Lung (tissue), 17 donors: ENCODE measurements at places on chromosomes 7 and 10. TPM values are rescaled to one million over a fixed set of nuclear protein-coding genes. Genes with fewer than 3 reads are reported as not detected.

CBX3 gene
- total RNA-seq = 77.7 TPM

LANCL2 gene
- 14.4 TPM for total RNA-seq

SLC26A3 gene
- not detected for total RNA-seq

C7orf33 gene
- total RNA-seq = not detected

AGMO gene
- total RNA-seq = 0.17 TPM

GRCh38 chr7:157016352-157017041, 6.0 kb upstream of the MNX1 start:
- H3K4me3 ChIP-seq = no peak overlapping the region
- peaks cover 34% of the 10 kb centered on the region for H3K27me3 ChIP-seq
- peaks cover 9% of the 10 kb centered on the region for H3K4me1 ChIP-seq
- H3K36me3 ChIP-seq = no peaks in the 10 kb centered on the region
- no peak for DNase-seq

- H3K36me3 ChIP-seq = no peaks in the 10 kb centered on the region
- H3K27me3 ChIP-seq = no peaks in the 10 kb centered on the region
- no peaks in the 10 kb centered on the region for H3K4me1 ChIP-seq
- H3K4me3 ChIP-seq = no peak overlapping the region
- DNase-seq = no peak
- H3K27ac ChIP-seq = no peak overlapping the region
Observed at GRCh38 chr10:11236234-11236633, 218.6 kb downstream of the CELF2 start.

DNA sequence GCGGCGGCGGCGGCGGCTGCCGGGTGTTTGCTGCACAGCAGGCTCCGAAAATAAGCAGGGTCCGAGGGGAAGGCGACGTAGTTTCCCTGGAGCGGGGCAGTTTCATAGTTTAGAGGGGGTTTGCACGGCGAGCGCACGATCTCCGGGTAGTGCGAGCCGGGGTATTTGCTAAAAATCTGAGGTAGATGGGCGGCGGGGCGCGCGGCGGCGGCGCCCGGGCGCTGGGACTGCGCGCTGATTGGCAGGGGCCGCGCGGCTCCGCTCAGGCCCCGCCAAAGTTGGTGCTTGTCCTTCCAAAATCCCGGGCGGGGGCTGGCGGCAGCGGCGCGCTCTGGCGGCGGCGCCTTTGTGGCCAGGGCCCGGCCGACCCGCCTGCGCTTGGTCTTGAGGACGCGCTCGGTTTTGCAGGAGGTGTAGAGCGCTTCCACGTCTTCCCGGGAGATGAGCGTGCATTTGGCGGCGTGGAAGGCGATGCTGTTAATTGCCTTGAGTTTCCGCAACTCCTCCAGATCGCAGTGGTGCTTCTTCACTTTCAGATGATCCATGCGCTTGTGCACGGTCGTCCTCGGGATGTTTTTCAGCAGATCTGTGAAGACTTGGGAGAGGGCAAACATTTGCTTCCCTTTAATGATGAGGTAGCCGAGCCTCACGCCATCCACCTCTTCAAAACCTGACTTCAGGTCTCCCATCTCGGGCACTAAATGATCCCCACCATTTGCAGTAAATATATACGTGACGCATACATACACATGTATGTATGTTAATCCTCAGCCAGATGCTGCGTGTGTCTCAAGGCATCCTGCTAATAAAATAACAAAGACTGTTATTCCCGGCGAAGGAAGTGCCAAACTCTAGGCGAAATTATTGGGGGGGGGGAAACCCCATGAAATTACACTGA, 8.1 kb downstream of the SKIDA1 start:
- no peaks in the 10 kb centered on the region for H3K27me3 ChIP-seq
- peak; percentile 75 for DNase-seq
- peak overlapping the region; percentile 61 for H3K4me3 ChIP-seq
- no peaks in the 10 kb centered on the region for H3K36me3 ChIP-seq
- peak overlapping the region; percentile 50 for H3K27ac ChIP-seq
- peaks cover 2% of the 10 kb centered on the region for H3K4me1 ChIP-seq

DNA sequence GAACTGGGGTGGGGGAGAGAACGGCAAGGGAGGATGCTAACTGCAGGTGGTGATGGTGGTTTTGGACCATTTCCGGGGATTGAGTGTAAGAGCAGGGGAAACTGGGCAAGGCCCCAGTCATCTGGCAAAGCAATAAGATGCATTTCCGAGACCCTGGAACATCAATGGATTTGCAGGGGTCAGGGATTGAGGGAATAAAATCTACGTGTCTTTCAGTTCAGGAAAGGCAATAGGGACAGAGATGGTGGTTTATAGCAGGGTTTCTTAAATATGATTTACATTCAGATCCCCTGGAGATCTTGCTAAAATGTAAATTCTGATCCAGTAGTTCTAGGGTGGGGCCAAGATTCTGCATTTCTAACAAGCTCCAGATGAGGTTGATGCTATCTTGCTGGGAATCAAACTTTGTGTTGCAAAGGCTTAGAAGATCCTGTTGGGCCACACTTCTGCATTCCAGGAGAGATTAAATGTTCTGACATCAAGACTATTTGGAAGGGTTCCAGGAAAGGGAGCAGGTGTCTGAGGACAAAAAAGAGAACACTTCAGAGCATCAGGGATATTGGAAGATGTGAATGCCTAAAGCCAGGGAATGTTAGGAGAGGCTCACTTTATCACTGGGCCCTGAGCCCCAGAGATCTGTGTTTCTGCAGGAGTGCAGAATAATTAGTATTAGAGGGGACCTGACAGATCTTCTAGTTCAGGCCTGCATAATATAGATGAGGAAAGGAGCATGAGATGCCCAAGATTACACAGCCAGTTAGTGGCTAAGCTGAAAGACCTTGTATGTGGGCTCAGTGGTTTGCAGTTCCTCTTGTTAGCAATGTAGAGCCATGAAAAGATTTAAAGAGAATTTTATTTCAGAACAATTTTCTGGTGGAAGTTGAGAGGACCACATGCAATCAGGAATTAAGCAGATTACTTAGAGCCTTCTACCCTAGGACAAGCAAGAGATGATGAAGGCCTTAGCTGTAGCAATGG, 32.4 kb downstream of the BLNK start:
- H3K36me3 ChIP-seq = no peaks in the 10 kb centered on the region
- H3K4me3 ChIP-seq = no peak overlapping the region
- no peaks in the 10 kb centered on the region for H3K27me3 ChIP-seq
- DNase-seq = no peak

- H3K27me3 ChIP-seq = no peaks in the 10 kb centered on the region
- no peaks in the 10 kb centered on the region for H3K4me1 ChIP-seq
- no peak for DNase-seq
- H3K27ac ChIP-seq = no peak overlapping the region
- no peaks in the 10 kb centered on the region for H3K36me3 ChIP-seq
Observed at GRCh38 chr7:132232406-132232805, 343.9 kb downstream of the PLXNA4 start.

- no peak overlapping the region for H3K27ac ChIP-seq
- peaks cover 7% of the 10 kb centered on the region for H3K4me1 ChIP-seq
- DNase-seq = no peak
- no peaks in the 10 kb centered on the region for H3K36me3 ChIP-seq
Observed at GRCh38 chr7:130409067-130409711, 28.9 kb downstream of the CPA1 start.

DNA sequence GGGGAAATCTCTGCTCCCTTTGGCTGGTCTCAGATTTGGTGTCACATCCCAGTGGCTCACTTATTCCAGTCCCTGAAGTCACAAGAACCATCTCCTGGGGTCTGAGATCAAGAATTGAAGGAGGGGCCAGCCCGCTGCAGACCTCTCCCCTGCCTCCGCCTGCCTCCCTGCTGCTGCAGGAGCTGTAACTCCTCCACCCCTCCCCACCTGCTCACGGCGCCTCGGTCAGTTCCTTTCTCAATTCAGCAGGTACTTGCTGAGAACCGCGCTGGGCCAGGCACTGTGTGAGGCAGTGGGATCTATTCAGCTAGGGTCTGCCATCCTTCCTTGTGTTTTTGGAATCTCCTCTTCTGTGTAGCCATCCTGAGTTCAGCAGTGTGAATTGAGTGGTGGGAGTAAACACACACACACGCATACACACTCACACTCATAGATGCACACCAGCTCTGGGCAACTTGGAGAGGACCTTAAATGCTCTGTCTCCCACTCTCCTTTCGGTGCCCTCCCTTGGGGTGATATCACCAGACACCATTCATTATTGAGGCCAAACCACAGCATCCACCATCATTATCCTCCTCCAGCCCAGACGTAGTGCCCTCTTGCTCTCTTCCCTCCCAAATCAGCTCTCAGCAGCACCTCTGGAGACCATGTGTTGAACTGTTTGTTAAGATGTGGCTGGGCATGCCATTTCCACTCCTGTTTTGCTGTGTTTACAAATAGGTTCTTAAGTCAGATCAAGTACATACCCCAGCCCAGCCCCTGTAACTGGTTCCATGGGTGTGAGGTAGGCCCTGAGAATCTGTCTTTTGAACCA, 22.0 kb upstream of the ANKRD2 start:
- H3K4me3 ChIP-seq = no peak overlapping the region
- no peak for DNase-seq
- H3K27ac ChIP-seq = no peak overlapping the region
- no peaks in the 10 kb centered on the region for H3K36me3 ChIP-seq
- H3K4me1 ChIP-seq = peaks cover 6% of the 10 kb centered on the region
- no peaks in the 10 kb centered on the region for H3K27me3 ChIP-seq

DNA sequence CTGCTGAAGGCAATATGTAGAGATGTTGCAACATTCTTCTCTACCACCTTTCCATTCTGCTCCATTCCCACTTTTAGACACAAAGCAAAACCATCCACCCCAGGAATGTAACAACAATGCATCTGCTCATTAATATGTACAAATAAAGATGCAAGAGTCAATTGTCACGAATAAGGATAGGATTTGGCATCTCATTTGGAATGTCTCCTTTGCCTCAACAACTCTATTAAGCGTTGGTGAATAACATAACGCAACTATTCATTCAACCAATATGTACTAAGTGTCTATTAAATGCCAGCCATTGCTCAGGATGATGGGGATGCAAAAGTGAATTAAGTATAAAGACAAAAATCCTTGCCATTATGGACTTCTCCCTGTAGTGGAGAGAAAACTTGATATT, 152.1 kb downstream of the JAZF1 start:
- no peaks in the 10 kb centered on the region for H3K27me3 ChIP-seq
- no peak overlapping the region for H3K27ac ChIP-seq
- DNase-seq = no peak
- H3K4me1 ChIP-seq = peaks cover 5% of the 10 kb centered on the region
- no peaks in the 10 kb centered on the region for H3K36me3 ChIP-seq
- H3K4me3 ChIP-seq = no peak overlapping the region

DNA sequence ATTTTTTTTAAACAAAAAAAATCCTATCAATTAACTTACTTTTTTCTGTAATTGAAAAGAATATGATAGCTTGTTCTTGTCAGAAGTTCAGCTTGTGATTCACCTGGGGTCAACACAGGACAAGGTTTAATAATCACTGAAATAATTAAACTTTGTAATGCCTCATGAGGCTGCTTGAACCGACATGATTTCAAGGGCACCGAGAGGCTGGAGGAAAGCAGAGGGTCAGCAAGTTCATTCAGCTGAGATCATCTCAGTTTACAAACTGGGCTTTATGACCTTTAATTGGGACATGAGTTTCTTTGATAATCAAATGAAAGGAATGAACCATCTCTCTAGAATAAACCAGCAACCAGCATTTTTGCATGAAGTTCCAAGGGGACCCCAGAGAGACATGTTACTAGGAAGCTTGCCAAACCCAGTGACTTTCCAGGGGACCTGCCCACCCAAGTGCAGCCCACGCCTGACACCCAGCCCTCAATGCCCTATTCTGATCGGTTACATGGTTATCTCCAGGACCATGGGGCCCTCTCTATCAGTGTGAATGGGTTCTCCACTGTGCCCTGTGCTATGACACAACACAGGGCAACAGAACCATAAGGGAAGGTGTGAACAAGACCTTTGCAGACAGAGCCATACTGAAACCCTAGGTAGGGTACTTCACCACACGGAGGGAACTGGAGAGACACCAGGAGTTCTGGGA, 7.8 kb upstream of the CYP3A4 start:
- no peaks in the 10 kb centered on the region for H3K27me3 ChIP-seq
- no peak overlapping the region for H3K27ac ChIP-seq
- DNase-seq = no peak
- H3K4me1 ChIP-seq = no peaks in the 10 kb centered on the region
- H3K4me3 ChIP-seq = no peak overlapping the region
- no peaks in the 10 kb centered on the region for H3K36me3 ChIP-seq

DNA sequence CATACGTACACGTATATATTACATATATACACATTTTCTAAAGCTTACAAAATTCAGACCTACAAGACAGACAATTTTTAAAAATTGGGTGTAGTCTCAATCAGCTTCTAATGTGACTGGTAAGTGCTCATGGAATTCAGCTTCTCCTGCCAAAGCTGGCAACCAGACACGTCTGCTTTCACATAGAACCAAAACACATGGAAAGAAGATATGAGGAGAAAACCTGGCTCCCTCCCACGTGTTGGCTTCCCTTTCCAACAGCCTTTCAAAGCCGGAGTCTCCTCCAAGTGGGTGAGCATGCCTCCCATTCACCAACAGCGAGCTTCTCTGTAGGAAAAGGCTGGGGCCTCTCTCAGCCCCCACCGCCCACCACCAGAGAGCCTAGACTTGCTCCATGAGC, 33.4 kb downstream of the CDCA7L start:
- peak; percentile 18 for DNase-seq
- no peak overlapping the region for H3K4me3 ChIP-seq
- H3K27ac ChIP-seq = no peak overlapping the region
- peaks cover 11% of the 10 kb centered on the region for H3K4me1 ChIP-seq
- H3K27me3 ChIP-seq = no peaks in the 10 kb centered on the region
- H3K36me3 ChIP-seq = peaks cover 21% of the 10 kb centered on the region

DNA sequence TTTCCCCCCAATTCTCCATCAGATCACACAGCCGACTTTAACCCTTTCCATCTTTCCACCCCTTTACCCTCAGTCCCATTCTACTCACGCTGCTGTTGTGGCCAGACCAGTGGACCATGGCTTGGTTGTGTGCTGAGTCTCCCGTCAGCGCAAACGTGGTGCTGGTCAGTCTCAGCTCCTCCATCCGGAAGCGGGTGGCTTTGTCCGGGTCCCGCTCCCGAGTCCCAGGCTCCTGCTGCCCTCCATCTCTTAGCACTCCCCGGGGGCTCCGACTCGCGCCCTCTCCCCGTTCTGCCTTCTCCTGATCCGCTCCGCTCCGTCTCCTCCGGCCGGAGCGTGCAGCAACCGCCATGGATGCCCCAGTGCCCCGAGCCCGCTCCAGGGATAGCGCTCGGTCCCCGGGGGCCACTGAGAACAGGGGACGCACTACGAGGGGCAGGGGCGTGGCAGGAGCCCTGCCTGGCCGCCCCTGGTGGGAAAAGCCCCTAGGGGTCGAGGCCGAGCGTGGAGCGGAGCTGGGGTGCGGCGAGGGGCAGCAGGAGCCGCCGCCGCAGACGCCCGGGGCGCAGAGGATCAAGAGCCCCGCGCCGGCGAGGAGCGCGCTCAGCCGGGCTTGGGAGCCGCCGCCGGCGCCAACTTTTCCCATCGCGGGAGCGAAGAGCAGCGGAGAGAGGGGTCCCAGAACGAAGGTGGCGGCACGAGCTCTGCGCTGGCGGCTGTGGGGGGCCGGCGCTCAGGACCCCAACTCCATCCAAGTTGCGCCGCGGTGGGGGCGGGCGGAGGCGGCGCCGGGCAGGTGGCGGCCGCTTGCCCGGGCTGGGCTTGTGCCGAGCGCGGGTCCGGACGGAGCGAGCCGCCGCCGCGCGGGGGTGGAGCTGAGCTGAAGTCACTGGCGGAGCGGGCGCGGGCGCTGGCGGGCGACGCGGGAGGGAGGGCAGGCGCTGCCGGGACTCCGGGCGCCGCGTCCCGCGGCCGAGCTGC, at the start of gene SORCS1:
Gene SORCS1 (minus strand): TSS at position 826 of the 981 bp plus-strand sequence.
- H3K4me1 ChIP-seq = no peaks in the 10 kb centered on the region
- no peak within 1 kb of the TSS for H3K4me3 ChIP-seq
- H3K36me3 ChIP-seq = no peaks in the 10 kb centered on the region
- H3K27me3 ChIP-seq = peaks cover 22% of the 10 kb centered on the region
- peak; percentile 56 for DNase-seq
- no peak within 1 kb of the TSS for H3K27ac ChIP-seq
